K562 (cell line): ENCODE measurements at places on chromosomes 5 and 9. TPM values are rescaled to one million over a fixed set of nuclear protein-coding genes. Genes with fewer than 3 reads are reported as not detected.

- DNase-seq = peak; percentile 69
Observed at GRCh38 chr5:10689391-10690081, 71.5 kb downstream of the DAP start.

BTNL8 gene
- total RNA-seq = 0.13 TPM in 1 of 2 replicates, not detected in the other

CNTNAP3 gene
- total RNA-seq = 0.20 and 0.22 TPM in 2 replicates

LCN1 gene
- not detected in 2 replicates for total RNA-seq

ALAD gene
- 10.8 and 11.4 TPM in 2 replicates for total RNA-seq

DNA sequence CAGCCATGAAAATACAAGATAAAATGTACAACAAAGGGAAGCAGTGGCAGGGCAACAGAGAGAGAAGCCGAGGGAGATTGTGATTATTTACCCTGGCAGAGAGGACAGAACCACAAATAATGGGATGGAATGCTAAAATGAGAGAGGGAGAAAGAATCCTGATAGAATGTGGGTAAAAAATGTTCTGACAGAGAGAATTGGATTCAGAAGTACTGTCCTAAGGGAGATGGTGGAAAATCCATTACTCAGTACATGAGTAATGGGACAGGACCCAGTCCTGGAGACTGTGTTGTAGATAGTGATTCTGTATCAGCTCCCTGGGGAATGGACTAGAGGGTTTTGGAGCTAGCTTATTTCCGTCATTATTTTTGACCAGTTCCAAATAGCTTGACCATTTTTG is 831.5 kb downstream of the MAT2B start:
- no peak for DNase-seq

SHB gene
- total RNA-seq = 15.4 and 16.0 TPM in 2 replicates

PCDHA13 gene
- not detected in 2 replicates for total RNA-seq

CD14 gene
- total RNA-seq = 0.31 and 0.47 TPM in 2 replicates

PLPP1 gene
- 0.18 and 0.24 TPM in 2 replicates for total RNA-seq

- DNase-seq = no peak
Observed at GRCh38 chr9:32776201-32776600, 7.1 kb upstream of the TMEM215 start.

- DNase-seq = no peak
Observed at GRCh38 chr9:115117999-115118878, at the start of gene TNC. Gene TNC (minus strand): TSS chr9:115118157. CDS start chr9:115091018, 27,139 bp downstream.

- DNase-seq = no peak
Observed at GRCh38 chr9:129479631-129480011, 141.3 kb downstream of the C9orf50 start.

ANKRD34B gene
- total RNA-seq = not detected in 2 replicates

INSL4 gene
- total RNA-seq = not detected in 2 replicates

DNA sequence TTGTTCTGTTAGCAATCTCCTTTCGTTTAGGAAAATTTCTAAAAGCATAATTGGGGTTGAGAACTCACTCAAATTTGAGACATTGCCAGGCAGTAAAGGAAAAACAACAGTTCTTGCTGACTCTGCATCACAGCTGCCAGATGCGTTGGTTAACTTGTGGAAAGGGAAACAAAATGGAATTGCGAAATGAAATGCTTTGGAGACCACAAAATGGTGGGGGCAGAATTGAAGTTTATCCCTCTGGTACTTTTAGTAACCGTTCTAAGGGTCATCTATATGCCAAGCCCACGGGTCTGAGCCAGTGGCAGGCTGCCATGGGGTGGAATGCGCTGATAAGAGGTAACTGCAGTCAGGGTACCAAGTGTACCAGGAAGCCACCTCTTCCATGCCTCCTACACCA is 28.6 kb upstream of the SELENOP start:
- no peak for DNase-seq

OR1J2 gene
- not detected in 2 replicates for total RNA-seq

- DNase-seq = no peak
Observed at GRCh38 chr5:6729386-6730310, 16.4 kb downstream of the TENT4A start.

DNA sequence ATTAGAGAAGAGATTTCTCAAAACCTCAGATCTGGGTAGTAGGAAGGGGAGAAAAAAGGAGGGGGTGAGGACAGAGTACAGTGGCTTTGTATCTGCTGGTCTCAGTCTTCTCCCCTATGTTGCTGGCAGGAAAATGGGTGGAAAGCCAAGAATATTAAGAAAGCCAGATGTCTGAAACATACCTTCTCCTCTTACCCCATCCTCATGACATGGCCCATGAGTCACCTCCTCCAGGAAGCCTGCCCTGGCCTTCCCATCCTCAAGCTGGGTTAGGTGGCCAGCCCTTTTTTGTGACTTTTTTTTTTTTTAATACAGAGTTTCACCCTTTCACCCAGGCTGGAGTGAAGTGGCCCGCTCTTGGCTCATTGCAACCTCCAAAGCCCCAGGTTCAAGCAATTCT is 61.8 kb downstream of the ABCA1 start:
- no peak for DNase-seq

DNA sequence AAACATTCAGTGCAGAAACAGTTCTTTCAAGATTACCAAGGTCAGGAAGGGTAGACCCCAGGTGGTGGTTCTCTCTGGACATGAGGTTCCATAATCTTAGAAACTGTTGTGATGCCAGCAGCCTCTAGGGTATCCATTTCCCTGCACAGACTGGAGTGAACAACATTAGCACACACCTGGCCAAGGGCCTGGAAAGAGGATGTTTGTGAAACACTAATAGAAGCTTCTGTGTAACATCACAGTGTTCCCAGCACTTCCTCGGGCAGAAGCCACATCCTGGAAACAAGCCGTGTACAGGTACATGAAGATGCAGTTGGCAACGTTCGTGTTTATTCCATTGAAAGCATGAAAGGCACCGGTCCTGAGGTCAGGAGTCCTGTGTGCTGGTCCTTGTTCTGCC is 598.2 kb upstream of the KLF4 start:
- no peak for DNase-seq

- no peak for DNase-seq
Observed at GRCh38 chr9:125432715-125433385, 171.2 kb downstream of the GAPVD1 start.

SCGB3A2 gene
- total RNA-seq = 0.35 TPM in 1 of 2 replicates, not detected in the other

- DNase-seq = no peak
Observed at GRCh38 chr5:58710871-58711270, 128.0 kb downstream of the RAB3C start.

GRCh38 chr5:147708708-147709107 is 73.8 kb downstream of the JAKMIP2 start:
- DNase-seq = no peak

DNA sequence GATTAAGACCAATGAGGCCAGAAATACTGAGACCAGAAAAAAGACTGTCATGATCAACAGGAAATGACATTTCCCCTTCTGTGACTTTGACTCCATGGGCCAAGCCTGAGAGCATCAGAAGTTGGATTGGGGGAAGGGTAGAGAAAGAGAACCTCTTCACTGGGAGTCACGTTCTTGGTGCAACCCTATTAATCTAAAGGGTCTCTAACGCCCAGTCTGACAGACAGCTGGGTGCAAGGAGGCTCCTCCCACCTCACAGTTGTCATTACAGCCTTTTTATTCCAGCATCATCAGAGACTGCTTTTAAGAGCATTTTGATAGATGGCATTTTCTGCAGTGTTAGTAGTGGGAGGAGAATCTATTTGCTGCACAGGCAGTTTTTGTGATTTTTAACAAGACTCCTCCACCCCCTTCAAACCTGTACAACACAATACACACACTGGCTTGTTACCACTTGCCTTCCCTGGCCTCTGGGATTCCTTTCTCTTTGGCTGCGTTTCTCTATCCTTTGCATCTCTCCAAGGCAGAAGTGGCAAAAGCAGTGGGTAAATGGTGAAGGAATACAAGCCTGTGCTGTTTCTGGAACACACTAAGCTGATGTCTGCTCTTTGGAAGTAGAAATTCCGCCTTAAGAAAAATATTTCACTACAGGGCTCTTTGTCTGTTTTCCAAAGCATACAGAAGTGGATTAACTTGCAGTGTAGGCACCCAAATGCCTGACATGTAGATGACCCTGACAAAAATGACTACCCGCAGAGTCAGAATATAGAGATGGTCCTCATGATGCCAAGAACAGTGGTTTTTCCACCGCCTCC is 310.4 kb upstream of the ZNF608 start:
- DNase-seq = no peak

- DNase-seq = peak; percentile 79
Observed at GRCh38 chr9:136372561-136373299, 739 bp downstream of the CARD9 start.

- no peak for DNase-seq
Observed at GRCh38 chr9:133226219-133227171, 17.4 kb upstream of the OBP2B start.

GRCh38 chr9:36780186-36780585 is 207.5 kb downstream of the MELK start:
- DNase-seq = no peak

DNA sequence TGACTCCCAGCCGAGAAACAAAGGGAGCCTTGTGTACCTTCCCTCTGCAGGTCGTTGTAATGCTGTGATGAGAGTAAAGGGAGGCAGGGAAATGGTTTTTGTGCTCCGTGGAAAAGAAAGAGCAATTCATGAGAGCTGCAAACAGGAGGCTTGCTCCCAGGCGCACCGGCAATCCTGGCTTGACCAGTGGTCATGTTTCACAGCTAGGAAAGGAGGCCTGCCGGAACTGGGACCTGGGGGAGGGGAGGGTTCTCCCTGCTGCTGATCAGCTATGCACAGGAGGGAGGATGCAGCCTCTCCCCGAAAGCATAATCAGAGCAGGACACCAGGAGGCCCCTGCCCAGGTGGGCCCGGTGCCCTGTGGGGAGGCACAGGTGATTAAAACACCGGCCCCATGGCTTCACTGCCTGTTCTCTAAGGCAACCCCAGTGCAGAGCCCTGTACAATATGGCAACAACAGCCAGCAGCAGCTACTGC is 131.3 kb downstream of the ZDHHC21 start:
- no peak for DNase-seq

- DNase-seq = no peak
Observed at GRCh38 chr5:127650022-127650421, 1.1 kb downstream of the CTXN3 start.

DNA sequence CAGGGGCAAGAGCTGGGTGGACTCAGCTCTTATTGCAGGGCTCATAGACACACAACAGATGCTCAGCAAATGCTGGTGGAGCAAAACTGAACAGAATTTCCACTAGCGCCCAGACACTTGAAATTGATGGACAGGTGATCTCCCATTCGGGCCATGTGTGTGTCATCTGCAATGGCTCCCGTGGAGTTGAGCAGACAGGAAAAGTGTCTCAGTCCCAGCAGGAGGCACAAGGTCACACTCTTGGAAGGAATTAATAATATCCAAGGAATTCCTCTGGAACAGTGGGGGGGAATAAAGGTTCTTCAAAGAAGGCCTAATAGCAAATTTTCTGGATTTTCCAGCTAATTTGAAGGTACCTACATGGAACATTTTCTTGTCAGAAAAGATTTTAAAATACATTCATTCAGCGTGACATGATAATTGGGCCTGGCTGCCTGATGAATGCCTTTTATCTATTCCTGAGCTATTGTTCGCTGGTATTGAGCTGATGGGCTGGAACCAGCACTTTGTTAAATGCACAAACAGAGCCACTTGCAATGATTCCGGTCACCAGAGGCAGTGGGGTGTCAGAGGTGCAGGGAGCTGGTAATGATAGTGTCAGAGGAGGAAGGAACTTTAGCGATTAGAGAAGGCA is 31.5 kb upstream of the ALDH1B1 start:
- DNase-seq = no peak

- peak; percentile 41 for DNase-seq
Observed at GRCh38 chr9:132409828-132410528, at the start of gene CFAP77. Gene CFAP77 (plus strand): TSS chr9:132410211. CDS start chr9:132410272, 61 bp downstream.

GRCh38 chr5:5953584-5954274 is 424.6 kb downstream of the MED10 start:
- DNase-seq = no peak

SPATA31A1 gene
- not detected in 2 replicates for total RNA-seq

GRCh38 chr9:69744688-69745380 is 15.0 kb downstream of the PTAR1 start:
- DNase-seq = no peak

DIPK1B gene
- total RNA-seq = 20.4 TPM in 2 replicates

ZDHHC11 gene
- 2.2 and 2.3 TPM in 2 replicates for total RNA-seq

KCNMB1 gene
- not detected in 2 replicates for total RNA-seq

DNA sequence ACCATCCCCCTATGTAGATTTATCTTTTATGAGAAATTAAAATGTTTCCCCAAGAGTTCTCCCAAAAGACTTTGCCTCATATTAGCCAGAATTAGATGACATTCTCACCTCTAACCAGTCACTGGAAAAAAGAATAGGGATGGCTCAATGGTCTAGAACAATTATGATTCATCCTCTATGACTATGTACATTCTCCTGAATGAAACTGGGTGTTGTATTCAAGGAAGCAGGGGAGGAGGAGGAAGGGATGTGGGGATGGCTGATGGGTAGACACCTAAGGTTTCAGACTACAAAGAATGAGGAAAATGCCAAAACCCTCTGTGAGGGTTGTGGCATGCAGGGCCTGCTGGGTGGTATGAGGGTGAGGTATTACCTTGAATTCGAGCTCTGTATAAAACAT is 49.5 kb upstream of the BRINP1 start:
- no peak for DNase-seq

DNA sequence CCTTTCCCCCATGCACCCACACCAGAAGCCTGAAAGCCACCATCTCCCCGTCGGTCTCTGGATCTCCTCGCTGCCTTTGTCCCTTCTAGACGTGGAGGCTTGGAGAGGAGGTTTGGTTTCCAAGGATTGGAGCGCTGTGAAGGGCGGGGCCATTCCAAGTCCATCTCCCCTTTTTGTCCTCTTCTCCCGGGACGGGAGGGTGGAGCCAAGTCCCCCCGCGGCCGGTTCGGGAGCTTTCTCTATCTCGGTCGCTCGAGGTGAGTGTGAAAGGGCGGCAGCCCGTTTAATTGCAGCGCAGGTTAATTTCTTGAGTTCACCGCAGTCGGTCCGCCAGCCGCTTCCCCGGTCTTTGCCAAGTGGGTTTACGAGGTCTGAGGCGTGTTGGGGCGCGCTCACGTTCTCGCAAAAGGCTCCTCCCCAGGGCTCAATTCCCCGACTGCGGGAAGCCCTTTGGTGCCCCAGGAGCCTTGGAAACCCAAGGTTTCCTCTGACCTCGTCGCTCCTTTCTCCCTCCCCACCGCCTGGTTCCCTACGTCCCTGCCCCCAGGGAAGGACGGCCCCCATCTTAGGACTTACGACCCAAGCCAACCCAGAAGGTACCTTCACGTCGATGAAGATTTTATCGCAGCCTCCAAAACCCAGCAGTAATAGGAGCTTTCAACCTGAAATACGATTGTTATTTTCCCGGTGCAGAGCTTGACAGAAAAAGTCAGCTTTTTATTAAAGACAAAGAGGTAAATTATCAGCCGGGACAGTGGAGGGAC is 2.8 kb upstream of the ZNF462 start:
- no peak for DNase-seq

ZNF462 gene
- total RNA-seq = 0.16 and 0.20 TPM in 2 replicates

- no peak for DNase-seq
Observed at GRCh38 chr9:3768712-3769457, 243.1 kb upstream of the RFX3 start.

GRCh38 chr5:7916171-7916804 is 47.3 kb downstream of the MTRR start:
- no peak for DNase-seq

UBAP2 gene
- 46.2 and 47.6 TPM in 2 replicates for total RNA-seq

SLC12A2 gene
- 17.5 and 19.7 TPM in 2 replicates for total RNA-seq

STPG3 gene
- not detected in 2 replicates for total RNA-seq

GPR150 gene
- total RNA-seq = not detected in 2 replicates

TGFBR1 gene
- total RNA-seq = 47.1 and 51.9 TPM in 2 replicates
